Glomerular endothelial cell (primary cell): ENCODE measurements at places on chromosomes 2 and 18. TPM values are rescaled to one million over a fixed set of nuclear protein-coding genes. Genes with fewer than 3 reads are reported as not detected.

RAX gene
- not detected in 2 replicates for total RNA-seq

DHRS9 gene
- total RNA-seq = 3.0 TPM in 1 of 2 replicates, not detected in the other

SNORC gene
- total RNA-seq = 0.39 and 2.1 TPM in 2 replicates

CDH2 gene
- total RNA-seq = 47.9 and 104 TPM in 2 replicates

ACOXL gene
- 0.10 TPM in 1 of 2 replicates, not detected in the other for total RNA-seq

SERPINB3 gene
- total RNA-seq = not detected in 2 replicates

ABCB11 gene
- total RNA-seq = 0.18 TPM in 1 of 2 replicates, not detected in the other

ATRAID gene
- 106 and 748 TPM in 2 replicates for total RNA-seq

EGR4 gene
- total RNA-seq = not detected in 2 replicates

RBBP8 gene
- total RNA-seq = 5.4 and 11.8 TPM in 2 replicates

LTBP1 gene
- 63.4 and 79.6 TPM in 2 replicates for total RNA-seq

CEP68 gene
- 15.8 and 20.8 TPM in 2 replicates for total RNA-seq

VIL1 gene
- total RNA-seq = not detected in 2 replicates

ARL4C gene
- 30.0 and 56.7 TPM in 2 replicates for total RNA-seq

SETBP1 gene
- total RNA-seq = 0.44 and 1.5 TPM in 2 replicates

VAMP5 gene
- total RNA-seq = 140 and 247 TPM in 2 replicates

ANKRD62 gene
- total RNA-seq = not detected in 2 replicates

TCF23 gene
- not detected in 2 replicates for total RNA-seq

INPP5D gene
- 26.2 and 46.3 TPM in 2 replicates for total RNA-seq

C2orf66 gene
- total RNA-seq = 0.39 and 1.1 TPM in 2 replicates

STK11IP gene
- 5.6 and 12.3 TPM in 2 replicates for total RNA-seq

INHBB gene
- total RNA-seq = 2.4 and 13.9 TPM in 2 replicates

IL1A gene
- total RNA-seq = 3.9 and 4.5 TPM in 2 replicates

UNC80 gene
- 0.06 TPM in 1 of 2 replicates, not detected in the other for total RNA-seq

THADA gene
- total RNA-seq = 16.9 and 17.1 TPM in 2 replicates

GPBAR1 gene
- total RNA-seq = 0.35 and 0.39 TPM in 2 replicates

SIX3 gene
- not detected in 2 replicates for total RNA-seq

PSMG2 gene
- total RNA-seq = 71.4 and 76.6 TPM in 2 replicates

KIDINS220 gene
- total RNA-seq = 42.8 and 64.6 TPM in 2 replicates

REG3A gene
- total RNA-seq = not detected in 2 replicates

TSGA10 gene
- total RNA-seq = 5.5 TPM in 2 replicates

C2orf72 gene
- 0.29 and 1.5 TPM in 2 replicates for total RNA-seq

RGPD3 gene
- 0.05 and 0.29 TPM in 2 replicates for total RNA-seq

CLHC1 gene
- total RNA-seq = 2.8 and 4.8 TPM in 2 replicates

OTOS gene
- total RNA-seq = not detected in 2 replicates

COLEC11 gene
- total RNA-seq = 0.29 TPM in 1 of 2 replicates, not detected in the other

MYO3B gene
- total RNA-seq = not detected in 2 replicates
